Stimulated activated CD8-positive, alpha-beta memory T cell treated with anti-CD3 and anti-CD28 coated beads, Interleukin-7, amount 100 ng/mL, for 1 hour (primary cell): ENCODE measurements at places on chromosomes 3 and 15.

GRCh38 chr15:64696481-64696880 is 78.9 kb downstream of the RBPMS2 start:
- no peak for DNase-seq

GRCh38 chr3:66483006-66483405 is 17.8 kb downstream of the LRIG1 start:
- DNase-seq, result no peak

- no peak for DNase-seq
Measured at GRCh38 chr3:11072631-11073030, 80.1 kb downstream of the SLC6A1 start.

DNA sequence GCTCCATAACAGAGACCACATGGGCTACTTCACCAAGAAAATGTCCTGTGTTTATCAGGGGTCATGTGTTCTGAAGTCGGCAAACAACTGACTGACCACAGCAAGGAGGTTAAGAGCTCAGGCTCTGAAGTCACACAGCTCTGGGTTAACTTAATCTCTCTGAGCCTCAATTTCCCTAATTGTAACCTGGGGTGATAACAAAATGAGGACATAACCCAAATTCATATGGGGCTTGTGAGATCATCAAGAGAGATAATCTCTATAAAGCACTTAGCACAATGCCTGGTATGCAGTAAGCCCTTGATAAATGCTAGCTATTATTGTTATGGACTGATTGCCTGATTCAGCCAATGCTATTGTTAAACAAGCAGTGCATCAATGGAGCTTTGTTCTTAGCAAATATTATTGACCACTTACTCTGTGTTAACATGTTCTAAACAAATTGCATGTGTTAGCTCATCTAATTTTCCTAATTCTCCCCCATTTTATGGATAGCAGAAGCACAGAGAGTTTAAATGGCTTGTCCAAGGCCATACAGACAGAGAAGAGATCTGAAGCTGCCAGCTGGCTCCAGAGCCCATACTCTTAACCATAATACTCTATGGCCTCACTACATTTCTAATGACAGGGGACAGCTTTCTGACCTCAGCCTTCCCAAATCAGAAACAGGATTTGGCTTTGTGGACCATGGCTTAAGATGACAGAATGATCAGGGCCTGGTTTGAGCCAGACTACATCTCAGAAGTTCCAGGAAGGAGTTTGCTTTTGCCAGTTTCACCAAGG is 78.3 kb downstream of the SHQ1 start:
- no peak for DNase-seq

- DNase-seq, result no peak
Measured at GRCh38 chr3:104133630-104134029, 1233.1 kb upstream of the ALCAM start.

- DNase-seq, result peak; percentile 23
Measured at GRCh38 chr3:184227481-184227935, 1.9 kb upstream of the VWA5B2 start.

DNA sequence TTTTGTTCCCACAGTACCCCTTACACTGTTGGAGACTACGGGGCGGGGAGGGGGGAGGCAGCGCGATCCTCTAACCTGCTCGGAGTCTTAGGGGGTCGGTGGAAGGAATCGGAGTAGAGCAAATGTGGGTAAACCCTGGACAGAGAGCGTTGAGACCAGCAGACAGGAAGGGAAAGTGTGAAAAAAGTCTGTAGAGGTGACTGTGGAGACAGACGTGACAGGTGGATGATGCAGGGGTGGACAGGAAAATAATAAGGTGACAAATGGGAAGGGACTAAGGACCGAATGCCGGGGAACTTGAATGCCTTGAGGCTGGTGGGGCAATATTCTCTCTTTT is 424 bp downstream of the EAF2 start:
- DNase-seq, result no peak

DNA sequence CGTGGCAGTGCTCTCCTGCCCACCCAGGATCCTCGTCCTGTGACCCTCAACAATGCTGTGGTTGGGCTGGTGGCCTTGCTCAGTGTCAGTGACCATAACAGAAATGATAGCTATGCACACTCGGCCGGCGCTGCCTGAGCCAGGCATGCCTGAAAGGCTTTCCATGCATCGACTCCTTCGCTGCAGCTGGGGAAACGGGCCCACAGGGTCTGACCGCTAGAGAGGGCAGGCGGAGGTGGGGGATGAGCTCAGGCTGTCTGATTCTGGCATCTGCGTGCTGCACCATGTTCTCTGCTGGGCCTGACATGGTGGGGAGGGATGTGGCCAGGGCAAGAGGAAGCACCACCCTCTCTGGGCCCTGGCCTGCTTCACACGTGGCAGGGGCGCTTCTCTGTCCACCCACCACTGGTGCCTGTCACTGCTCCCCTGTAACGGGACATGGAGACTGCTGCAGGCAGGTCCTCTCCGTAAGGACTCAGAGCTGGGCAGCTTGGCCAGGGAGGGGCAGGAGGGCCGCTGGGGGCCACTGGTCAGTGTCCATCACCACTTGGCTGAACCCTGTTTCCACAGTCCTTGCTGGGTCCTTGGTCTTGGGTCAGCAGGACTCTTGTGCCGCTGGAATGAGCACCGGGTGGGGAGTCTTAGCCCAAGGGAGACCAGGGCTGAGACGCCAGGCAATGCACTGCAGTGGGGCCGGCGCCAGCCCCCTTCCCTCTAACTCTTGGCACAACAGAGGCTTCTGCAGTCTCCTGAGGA is 64.1 kb upstream of the RPL32 start:
- DNase-seq, result no peak

GRCh38 chr3:159832024-159832423 is 156.6 kb upstream of the IL12A start:
- DNase-seq, result no peak

DNA sequence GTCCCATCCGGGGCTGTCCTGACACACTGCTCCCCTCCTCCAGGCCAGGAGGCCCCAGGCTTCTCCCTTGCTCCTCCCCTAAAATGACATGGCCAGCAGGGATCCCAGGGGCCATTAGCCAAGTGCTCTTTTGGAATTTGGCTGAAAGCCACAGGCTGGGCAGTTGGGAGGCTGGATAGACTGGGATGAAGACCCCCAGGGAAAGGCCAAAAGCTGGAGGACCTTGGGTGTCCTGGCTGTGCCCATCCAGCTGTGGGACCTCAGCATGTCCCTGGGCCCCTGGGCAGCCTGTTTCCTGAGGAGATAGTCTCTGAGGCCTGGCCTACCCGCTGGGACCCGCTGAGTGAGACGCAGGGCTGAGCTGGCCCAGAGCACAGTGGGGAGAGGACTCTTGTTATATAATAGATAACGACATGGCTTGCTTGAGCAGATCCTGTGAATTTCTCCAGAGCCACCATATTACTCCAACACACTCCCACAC is 5.7 kb upstream of the PDE8A start:
- DNase-seq, result no peak

DNA sequence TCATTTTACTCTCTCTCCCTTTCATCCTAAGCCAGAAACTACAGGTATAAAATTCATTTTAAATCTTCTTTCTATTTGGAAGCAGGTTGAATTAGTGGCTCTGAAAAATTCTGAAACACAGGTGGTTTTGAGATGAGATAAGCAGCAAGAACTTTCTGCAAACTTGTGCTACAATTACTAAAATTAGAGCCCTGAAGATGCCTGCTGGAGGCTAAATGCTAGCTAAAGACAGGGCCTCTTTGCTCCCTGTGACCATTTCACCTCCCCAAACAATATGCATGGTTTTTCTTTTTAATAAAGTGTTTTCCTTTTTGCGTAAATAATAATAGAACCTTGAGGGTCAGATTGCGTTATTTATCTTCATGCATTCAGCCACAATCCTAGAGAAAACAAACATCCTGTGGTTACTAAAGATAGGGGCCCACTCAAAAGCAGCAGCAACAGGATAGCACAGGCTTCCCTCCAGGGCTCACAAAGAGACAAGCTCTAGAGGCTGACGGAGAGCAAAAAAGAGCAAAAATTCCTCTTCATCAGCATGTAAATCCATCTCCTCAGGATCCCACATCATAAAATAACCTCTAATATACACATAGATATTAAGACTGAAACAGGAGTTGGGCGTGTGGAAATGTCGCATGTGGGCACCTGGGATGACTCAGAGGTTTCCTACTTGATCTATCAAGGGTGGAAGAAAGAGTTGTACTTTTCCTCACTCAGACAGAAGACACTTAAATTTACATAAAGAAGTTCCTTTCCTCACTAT is 26.5 kb upstream of the CP start:
- DNase-seq, result no peak

- DNase-seq, result peak; percentile 48
Measured at GRCh38 chr15:63945007-63945788, 101.1 kb downstream of the DAPK2 start.

GRCh38 chr3:40939030-40939740 is 260.1 kb upstream of the CTNNB1 start:
- DNase-seq, result no peak

DNA sequence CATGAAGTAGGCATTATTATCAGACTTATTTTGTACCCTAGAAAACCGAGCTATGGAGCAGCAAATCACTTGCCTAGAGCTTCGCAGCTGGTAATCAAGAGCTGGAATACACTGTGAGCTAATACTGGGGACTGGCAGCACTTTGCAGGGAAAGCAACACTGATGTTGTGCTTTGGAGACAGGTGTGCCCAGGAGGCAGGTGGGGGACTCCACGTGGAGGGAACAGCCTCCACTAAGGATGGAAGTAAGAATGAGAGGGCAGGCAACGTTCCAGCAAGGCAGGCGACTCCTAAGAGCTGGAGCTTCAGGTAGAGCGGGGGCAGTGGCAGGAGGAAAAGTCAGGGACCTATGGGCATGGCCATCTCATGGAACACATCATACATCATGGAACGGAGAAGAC is 300.5 kb upstream of the IGF1R start:
- DNase-seq, result no peak

GRCh38 chr3:115685097-115685496 is 61.8 kb downstream of the GAP43 start:
- no peak for DNase-seq

DNA sequence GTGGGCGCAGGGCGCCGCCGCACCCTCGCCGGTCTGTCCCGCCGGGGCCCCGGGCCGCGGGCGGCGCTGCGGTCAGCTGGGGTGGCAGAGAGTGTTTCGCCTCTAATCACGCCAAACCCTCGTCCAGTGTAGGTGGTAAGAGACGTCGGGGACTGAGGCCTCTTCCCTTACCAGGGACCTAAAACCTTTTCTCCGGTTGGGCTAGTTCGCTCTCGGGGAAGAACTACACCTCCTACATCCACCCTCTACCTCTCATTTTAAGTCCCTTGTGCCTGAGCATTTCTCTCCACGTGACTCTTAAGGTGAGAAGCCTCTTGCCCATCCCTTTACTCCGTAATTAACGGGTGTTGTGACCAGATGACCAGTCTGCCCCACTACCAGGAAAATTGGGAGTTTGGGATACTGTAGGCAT is 520 bp downstream of the TMEM42 start:
- no peak for DNase-seq

GRCh38 chr3:122789585-122790273 is 3.9 kb downstream of the HSPBAP1 start:
- DNase-seq, result no peak

GRCh38 chr3:192645437-192645836 is 81.9 kb downstream of the FGF12 start:
- DNase-seq, result no peak

GRCh38 chr15:94731286-94731685 is 499.9 kb downstream of the MCTP2 start:
- DNase-seq, result no peak

DNA sequence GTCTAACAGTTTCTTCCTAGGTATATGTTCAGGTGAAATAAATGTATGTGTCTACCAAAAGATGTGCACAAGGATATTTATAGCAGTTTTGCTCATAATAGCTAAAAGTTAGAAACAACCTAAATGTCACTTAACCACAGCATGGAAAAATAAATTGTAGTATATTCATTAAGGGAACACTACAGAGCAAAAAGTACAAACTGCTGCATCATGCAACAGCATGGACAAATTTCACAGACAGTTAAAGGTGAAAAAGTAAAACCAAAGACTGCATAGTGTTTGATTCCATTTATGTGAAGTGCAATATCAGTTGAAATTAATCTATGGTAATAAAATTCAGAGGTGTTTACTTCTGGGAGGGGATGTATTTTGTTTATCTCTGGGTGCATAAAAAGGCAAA is 62.5 kb downstream of the FBXL2 start:
- DNase-seq, result no peak

- no peak for DNase-seq
Measured at GRCh38 chr3:137024348-137024747, 66.6 kb downstream of the IL20RB start.

GRCh38 chr15:66131831-66132230 is 121.7 kb downstream of the MEGF11 start:
- no peak for DNase-seq
